ENCODE measurements at places on chromosomes 13 and 19.

GRCh38 chr19:48987323-48987722 is 5.8 kb downstream of the GYS1 start:
- DNase-seq: no peak

DNA sequence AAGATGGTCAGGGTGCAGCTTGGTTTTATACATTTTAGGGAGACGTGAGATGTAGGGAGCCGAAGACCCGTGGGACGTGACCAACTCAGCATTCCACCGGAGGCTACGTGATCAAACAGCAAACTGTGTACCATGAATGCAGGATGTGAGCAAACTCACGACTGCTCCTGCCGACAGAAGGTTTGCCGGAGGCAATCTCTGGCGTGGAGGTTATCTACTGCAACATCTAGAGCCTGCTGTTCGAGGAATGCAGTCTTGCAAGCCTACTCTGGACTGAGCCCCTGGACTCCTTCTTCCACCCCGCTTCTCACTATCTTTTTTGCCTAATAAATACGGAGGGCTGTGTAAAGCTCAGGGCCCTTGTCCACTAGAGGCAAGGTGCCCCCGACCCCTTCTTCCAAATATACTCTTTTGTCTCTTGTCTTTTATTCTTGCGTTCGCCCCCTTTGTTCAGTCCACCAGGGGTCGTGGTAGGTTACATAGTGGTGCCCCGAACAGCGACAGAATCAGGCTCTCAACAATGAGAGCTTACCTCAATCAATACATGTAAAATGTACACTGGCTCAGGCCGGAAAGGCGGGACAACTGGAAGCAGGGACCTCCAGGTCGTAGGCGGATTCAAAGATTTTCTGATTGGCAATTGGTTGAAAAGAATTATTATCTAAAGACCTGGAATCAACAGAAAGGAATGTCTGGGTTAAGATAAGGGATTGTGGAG is 8.9 kb upstream of the OR1I1 start:
- DNase-seq: no peak

DNA sequence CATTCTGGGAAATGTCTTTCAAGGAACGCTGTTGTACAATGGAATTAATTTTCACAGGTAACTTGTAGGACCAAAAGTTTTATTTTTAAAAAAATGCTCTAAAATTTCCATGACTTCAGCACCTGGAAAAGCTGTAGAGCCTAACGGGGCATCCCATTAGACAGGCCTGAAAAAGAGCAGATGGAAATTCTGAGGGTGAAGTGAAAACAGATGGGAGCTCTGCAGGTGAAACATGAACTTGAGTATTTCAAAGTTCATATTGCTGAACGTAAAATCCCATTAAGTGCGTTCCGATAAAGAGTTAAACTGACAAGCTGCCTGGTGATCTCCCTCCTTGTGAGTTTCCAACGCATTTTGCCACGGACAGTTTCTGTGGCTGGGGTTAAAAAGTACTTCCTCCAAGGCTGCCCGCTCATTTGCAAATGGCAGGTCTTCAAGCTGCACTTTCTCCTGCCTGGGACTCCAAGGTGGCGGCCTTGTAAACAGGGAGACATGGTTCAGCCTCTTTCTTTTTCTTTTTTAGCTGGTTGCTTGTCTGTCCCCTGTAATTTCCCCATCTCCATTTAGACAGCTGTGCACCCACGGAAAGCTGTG is 450.4 kb downstream of the FGF9 start:
- no peak for DNase-seq

- DNase-seq: no peak
These were observed 504.5 kb downstream of the FOXO1 start for GRCh38 chr13:40161931-40162330.

- DNase-seq: peak; percentile 89
These were observed 31.5 kb upstream of the HIF3A start for GRCh38 chr19:46265217-46265828.

DNA sequence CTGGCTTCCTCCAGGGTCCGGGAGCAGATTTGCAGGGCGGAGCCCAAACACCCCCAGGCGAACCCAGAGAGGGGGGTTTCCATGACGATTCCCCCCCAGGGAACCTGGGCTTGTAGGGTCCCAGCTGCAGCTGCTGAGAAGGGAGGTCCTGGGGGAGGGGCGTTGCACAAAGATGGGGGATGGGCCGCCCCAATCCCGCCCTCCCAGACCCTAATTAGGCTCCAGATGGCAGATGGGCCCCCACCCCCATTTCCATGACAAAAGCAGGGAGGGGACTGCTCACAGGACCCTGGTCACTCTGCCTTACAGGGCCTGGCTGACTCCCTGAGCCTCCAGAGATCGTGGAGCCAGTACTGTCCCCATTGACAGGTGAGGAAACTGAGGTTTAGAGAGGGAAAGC is 15.2 kb downstream of the ELAVL3 start:
- DNase-seq: no peak

- no peak for DNase-seq
These were observed at the start of gene ARL11 for GRCh38 chr13:49627831-49628652. ARL11 (plus strand) TSS chr13:49628507; CDS start chr13:49630448, 1,941 bp downstream.

DNA sequence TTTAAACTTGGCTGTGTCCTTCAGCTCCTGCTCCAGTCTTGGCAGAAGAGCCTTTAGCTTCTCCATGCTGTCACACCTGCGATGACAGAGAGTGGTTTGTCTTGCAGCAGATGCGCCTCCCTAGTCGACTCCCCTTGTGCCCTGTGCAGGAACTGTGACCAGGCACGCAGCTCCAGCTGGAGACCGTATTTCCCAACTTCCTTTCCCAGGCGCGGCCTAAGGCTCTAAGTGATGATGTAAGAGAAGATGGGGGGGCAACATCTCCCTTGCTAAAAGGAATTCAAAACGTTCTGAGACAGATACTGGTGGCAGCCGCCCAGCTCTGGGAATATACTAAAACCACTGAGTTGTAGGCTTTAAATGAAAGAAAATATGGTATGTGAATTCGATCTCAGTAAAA is 16.3 kb downstream of the DCUN1D2 start:
- DNase-seq: peak; percentile 91

GRCh38 chr13:79780240-79780639 is 299.3 kb downstream of the NDFIP2 start:
- peak; percentile 16 for DNase-seq

- DNase-seq: no peak
These were observed 41.1 kb upstream of the GTF3A start for GRCh38 chr13:27383104-27383921.

- peak; percentile 88 for DNase-seq
These were observed 673 bp downstream of the TEAD2 start for GRCh38 chr19:49361438-49362047.

- no peak for DNase-seq
These were observed 844.7 kb upstream of the MIR17HG start for GRCh38 chr13:90502762-90503161.

DNA sequence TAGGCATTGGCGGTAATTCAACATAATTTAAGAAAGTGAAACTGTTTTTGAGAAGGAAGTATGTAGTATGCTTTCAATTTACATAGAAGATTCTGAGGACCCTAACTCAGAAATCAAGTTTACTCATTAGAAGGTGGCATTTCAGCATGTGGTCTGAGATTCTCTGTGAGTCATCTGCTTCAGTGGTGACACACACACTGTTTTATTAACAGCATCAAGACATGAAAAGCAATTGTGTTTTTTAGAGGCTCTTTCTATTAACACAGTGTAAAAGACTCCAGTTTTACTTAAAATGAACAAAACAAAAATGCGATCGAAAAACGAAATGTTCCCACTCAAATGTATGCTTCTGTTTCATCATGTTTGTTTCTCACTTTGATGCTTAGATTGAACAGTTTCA is 802.1 kb upstream of the SLITRK6 start:
- DNase-seq: no peak

- DNase-seq: peak; percentile 30
These were observed 3.2 kb downstream of the LHFPL6 start for GRCh38 chr13:39599842-39600241.

GRCh38 chr19:50626011-50626410 is 13.7 kb downstream of the SYT3 start:
- no peak for DNase-seq
